ENCODE measurements at places on chromosomes 2 and 18. TPM values are rescaled to one million over a fixed set of nuclear protein-coding genes. Genes with fewer than 3 reads are reported as not detected.

Gene SAG
- not detected for total RNA-seq

DNA sequence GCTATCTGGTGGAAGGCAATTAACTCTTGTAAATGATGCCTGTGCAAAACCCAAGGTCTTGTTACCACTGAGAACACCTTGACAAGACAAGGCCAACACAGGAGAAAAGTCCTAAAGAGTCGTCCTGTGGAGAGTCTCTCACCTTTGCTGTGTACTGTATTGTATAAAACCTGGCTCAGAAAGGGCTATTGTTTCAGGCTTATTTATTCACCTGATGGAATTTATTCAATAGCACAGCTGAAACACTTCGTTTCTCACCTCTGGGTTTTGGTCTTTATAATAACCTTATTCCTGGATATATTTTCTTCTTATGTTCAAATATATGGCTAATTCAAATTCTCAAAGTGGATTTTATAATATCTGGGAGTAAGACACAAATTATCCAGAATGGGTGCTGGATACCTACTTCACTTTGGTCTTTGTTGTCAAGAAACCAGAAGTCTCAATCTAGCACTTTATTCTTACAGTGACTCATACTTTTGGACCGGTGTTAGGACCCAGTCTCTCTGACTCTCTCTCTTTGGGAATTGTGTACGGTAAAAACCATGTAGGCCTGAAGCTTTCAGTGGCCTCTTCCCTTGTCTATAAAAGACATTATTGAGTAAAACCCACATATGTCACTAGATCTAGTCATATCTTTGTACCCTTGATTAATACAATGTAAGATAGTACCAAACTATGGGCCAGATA lies 16.1 kb upstream of the STAT4 start:
- no peak for DNase-seq

DNA sequence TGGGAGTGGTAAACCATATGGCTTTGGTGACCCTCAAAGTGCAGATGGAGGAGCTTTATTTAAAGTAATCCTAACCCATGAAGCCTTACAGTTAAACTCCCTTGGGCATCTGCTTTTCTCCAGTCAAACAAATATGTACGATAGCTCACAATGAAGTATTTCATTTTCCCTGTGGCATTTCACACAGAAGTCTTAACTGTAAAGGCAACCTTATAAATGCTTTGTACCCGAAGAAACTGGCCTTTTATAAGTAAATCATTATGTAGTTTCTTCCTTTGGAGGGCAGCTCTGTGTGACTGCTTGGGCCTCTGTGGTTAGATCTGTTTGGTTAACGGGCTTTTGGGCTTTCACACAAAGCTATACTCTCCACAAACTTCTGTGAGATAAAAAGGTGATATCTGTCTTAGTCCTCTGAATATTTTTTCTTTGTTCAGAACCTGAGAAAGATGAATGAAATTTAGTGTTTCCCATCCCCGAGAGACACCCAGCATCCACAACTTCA lies 46.6 kb downstream of the SCN1A start:
- DNase-seq = no peak

- no peak for DNase-seq
These were observed 41.2 kb downstream of the TAF4B start for GRCh38 chr18:26267357-26267930.

GRCh38 chr2:132037527-132038178 lies 124.1 kb downstream of the ANKRD30BL start:
- DNase-seq = no peak

Gene SANBR
- total RNA-seq = 16.0 TPM

- no peak for DNase-seq
These were observed 54.2 kb downstream of the CERS6 start for GRCh38 chr2:168510125-168510756.

DNA sequence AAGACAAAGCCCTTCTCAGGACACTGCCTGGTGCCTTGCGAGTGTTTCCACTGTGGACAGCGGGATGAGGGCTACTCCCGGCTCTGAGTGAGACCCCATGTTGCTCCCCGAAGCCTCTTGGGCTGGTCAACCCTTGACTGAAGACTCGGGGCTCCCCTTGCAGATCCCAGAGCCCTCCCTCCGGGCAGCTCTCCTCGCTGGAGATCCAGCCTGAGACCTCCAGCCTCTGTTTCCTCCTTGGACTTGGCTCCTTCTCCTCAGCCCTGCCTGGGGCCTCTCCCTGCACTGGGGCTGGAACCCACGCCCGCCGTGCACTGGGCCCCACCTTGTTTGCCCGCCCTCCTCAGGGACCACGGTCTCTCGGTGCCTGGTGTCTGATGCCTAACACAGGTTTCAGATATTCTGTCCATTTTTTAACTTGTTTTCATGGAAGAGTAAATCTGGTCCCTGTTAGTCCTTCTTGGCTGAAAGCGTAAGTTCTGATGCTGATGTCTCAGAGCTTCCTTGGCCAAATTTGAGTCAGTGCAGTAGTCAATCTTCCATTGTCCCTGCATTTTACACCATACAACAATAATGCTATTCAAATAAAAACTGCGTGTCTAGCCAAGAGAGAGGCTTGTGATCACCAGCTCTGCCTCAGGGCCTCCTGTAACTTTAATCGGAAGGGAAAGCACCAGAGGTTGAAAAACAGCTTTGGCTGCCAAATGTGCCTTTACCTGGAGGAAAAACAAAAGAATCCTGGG lies 139.3 kb upstream of the CTDP1 start:
- DNase-seq = no peak

DNA sequence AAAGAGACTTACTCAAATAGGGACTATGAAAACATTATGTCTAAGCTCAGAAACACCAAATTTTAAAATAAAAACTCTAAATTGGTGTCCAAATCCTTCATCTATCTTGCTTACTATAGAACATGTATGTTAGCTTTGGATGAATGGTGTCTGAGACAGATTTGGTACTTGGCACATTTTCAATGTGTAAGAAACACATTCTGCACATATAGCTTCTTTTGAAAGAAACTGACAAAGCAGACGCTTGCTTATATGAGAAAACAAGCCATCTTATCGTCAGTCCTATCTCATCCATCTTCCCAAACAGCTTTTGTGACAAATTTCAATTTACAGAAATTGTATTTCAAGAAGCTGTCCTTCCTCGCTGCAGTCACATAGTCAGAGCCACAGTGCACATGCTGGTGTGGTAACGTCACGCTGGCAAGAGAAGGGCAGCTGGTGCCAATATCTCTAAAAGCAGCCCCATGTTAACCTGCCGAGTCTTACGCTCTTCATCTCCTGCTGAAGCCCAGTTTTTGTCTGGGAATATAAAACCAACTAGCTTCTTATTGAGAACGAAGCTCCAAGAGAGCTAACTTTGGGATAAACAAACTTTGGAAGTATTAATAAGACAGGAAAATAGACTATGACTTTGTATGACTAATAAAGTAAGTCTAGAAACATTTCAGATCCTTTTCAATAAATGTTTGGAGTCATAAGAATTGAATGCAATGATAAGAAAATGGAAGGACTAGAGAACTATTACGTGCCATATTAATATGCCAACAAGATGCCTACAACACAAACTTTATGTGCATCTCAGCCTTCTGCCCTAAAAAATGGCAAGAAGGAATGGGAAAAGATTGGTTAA lies 74.9 kb upstream of the TFCP2L1 start:
- DNase-seq = no peak

Gene SF3B1
- 188 TPM for total RNA-seq

GRCh38 chr18:71189581-71189980 lies 900.7 kb downstream of the SOCS6 start:
- no peak for DNase-seq

- DNase-seq = no peak
These were observed 2045.9 kb upstream of the CELF4 start for GRCh38 chr18:39611381-39612100.

DNA sequence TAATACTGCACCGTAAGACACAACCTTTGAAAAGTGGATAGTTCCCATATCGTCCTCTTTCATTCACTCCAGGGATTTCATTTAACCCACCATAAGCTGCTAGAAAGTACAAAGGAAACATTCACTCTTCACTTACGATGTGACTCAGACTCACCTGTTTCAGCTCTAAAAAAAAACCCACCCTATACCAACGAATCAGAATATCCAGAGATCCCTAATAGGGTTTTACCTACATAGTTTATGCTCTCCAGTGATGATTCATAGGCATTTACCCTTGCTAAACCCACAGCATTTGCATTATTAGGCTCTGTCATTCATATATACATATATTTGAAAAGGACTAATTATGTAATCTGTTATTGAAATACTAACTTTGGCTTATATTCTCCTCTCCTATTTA lies 60.2 kb downstream of the PRPF40A start:
- no peak for DNase-seq

- no peak for DNase-seq
These were observed at the start of gene STAT4 for GRCh38 chr2:191150600-191151330. TSS of gene STAT4 (minus strand) at chr2:191150994. CDS start at chr2:191148203, 2,791 bp downstream.

GRCh38 chr18:72811047-72811446 lies 56.7 kb downstream of the NETO1 start:
- no peak for DNase-seq

DNA sequence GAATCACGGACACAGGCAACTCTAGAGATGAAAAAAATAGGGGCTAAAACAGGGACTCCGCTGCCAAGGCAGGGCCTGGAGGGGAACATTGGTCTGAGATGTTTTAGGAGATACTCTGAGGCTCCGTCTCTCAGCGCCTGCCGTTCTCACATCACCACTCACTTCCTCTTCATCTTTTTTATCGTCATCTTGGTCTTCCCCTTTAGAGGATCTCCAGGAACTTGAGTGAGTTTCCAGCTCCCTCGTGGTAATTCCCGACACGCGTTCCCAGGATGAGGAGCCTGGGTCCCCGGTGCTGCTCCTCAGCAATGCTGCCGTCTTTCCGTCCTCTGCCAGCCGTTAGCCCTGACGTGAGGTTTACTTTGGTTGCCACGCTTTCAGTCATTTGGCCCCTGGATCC lies 16.1 kb downstream of the MLPH start:
- no peak for DNase-seq

- no peak for DNase-seq
These were observed 101.8 kb downstream of the TPO start for GRCh38 chr2:1515073-1515430.

DNA sequence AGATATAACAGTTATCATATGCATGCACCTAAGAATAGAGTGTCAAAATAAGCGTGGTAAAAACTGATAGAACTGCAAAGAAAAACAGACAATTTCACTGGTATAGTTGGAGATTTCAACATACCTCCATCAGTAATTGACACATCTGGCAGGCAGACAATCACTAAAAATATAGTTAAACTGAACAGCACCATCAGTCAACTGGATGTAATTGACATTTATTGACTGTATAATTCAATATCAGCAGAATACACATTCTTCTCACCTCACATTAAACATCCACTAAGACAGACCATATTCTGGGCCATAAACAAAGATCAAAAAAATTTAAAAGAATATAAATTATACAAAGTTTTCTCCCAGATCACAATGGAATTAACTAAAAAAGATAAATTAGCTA lies 378.5 kb upstream of the RGPD4 start:
- DNase-seq = no peak

DNA sequence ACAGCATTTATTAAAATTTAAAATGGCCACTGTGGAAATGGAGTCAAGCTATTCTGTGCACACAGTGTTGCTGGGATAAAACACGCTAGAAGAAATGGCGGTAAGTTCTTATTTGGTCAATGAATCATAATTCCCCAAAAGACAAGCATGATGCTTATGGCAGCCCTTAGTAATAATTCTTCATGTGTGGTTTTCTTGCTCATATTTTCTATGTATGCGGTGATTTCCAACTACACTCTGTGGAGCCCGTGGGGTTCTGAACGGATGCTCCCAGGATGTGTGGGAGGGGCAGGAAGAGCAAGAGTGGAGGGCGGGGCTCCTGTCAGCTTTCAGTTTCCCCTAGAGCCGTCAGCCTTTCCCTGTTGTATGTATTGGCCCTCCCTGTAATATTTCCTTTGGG lies 91.7 kb upstream of the RMDN2 start:
- DNase-seq = no peak

Gene CFAP53
- 0.18 TPM for total RNA-seq

DNA sequence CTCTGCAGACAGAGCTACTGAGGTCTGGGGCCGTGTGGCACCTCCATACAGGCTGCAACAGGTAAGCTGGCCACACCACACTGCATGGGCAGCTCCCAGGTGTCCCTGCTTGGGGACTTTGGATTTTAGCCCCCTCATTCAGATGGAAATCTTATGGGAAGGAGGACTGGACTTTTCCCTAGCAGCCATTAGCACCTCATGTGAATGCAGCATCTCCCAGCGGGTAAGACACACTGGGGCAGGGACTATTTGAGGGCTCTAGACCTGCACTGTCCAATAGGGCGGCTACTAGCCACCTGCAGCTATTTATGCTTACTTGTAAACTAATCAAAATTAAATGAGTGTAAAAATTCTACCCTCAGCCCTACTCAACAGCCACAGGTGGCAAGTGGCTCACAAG lies 34.2 kb upstream of the GLI2 start:
- no peak for DNase-seq

Gene HOXD4
- 12.4 TPM for total RNA-seq

Gene TMEM37
- 5.5 TPM for total RNA-seq

DNA sequence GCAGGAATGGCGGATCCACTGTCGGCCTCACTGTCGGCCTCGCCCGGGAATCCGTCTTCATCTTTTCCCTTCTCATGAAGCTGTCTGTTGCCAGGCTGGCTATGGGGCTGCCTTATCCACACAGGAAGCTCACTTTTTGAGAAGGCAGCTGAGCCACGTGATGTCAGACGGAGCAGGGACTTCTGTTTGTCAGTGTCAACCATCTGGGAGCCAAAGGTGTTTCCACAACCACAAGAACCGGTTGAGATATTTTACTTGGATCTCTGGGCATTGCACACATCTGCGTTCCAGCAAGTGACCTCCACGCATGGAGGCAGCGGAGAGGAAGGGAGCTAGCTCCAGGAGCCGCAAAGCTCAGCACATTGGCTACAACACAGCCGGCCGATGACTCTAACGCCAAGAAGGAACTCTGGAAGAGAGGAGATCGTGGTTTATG lies 27.4 kb upstream of the TAF1B start:
- DNase-seq = no peak

Gene COL4A4
- under 0.01 TPM for total RNA-seq

Gene KCNF1
- 2.3 TPM for total RNA-seq

Gene SMAD7
- total RNA-seq = 14.7 TPM

GRCh38 chr2:54704238-54704637 lies 19.2 kb upstream of the EML6 start:
- DNase-seq = no peak

All from glomerular endothelial cell (primary cell).